ENCODE measurements at places on chromosomes 2 and 18.
A peak's percentile ranks its signal among the peaks of the same experiment; 100 is the strongest.

GRCh38 chr2:109558076-109558882 is 55.5 kb downstream of the SEPTIN10 start:
- peak; percentile 61 for DNase-seq

GRCh38 chr2:68888038-68888704 is 17.0 kb upstream of the BMP10 start:
- no peak for DNase-seq

GRCh38 chr18:668260-668659 is 10.8 kb downstream of the TYMS start:
- no peak for DNase-seq

- no peak for DNase-seq
Observed at GRCh38 chr2:240298803-240299709, 136.4 kb upstream of the GPC1 start.

DNA sequence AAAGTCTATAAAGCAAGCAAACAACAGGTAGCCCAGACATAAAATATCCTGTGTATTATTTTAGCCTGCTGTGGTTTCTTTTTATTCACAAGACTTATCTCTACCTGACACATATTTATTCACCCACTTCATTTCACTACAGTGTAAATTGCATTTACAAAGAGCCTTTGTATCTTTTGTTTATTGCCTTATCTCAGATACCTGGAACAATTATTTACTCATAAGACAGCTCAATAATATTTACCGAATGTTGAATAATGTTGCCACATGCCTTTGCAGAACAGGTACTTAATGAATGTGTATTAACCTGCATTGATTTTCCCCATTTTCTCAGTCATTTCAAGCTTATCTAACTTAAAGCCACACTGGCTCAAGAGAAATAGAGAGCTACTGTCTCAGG is 603.6 kb downstream of the FBXO15 start:
- no peak for DNase-seq

GRCh38 chr2:75200140-75201096 is 1.1 kb upstream of the TACR1 start:
- peak; percentile 66 for DNase-seq

GRCh38 chr2:178273787-178274360 is 79.6 kb downstream of the OSBPL6 start:
- no peak for DNase-seq

- DNase-seq: no peak
Observed at GRCh38 chr2:12675352-12675795, 41.4 kb upstream of the TRIB2 start.

All from SJSA1 (cell line).